Ascending aorta (tissue), 2 donors: ENCODE measurements at places on chromosomes 1 and 21.

DNA sequence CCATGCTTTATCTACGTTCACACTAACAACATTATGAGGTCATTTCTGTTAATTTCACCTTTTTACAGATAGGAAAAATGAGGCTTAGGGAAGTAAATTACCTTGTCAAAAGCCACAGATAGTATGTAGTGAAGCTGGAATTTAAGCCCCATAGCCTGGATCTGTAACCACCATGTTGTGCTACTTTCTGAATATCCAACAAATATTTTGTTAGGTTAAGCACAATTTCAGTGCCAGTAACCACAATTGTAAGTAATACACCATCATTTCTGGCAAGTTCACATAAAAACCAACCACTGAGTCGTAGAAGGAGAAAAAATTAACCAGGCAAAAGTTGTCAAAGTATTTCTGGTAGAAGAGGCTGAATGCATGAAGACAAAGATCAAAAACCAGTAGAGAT lies 593.1 kb upstream of the CAMK1G start:
- no peak for DNase-seq

DNA sequence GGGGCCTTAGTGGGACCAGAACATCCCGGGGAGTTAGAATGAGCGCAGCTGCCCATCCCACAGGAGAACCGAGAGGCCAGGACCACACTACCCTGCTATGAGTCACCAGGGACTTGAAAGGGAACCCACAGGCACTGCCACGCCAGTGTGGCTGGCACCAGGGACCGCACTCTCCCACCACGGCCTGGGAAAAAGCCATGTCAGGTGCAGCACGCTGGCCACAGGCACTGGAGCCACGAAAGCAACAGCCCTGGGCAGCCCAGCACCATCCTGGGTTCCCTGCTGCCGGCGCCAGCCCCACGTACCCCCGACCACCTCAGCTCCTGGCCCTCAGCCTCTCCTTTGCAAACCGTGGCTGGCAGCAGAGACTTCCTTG lies 14.1 kb upstream of the TMEM240 start:
- no peak for DNase-seq

DNA sequence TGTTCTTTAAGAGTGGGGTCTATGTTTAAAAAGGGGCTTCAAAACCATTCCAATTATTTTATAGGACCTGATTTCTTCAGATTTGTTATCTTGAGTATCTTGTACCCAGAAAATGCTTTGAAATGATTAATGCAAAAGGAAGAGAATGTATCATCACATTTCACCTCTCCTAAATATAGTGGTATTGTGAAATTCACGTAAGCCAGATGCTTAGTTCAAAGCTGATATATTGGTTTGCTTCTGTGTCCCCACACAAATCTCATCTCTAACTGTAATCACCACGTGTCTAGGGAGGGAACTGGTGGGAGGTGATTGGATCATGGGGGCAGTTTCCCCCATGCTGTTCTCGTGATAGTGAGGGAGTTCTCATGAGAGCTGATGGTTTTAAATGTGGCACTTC lies 8.5 kb downstream of the SOAT1 start:
- DNase-seq: no peak

- DNase-seq: no peak
Measured at GRCh38 chr1:114499478-114499877, 11.5 kb downstream of the TRIM33 start.

DNA sequence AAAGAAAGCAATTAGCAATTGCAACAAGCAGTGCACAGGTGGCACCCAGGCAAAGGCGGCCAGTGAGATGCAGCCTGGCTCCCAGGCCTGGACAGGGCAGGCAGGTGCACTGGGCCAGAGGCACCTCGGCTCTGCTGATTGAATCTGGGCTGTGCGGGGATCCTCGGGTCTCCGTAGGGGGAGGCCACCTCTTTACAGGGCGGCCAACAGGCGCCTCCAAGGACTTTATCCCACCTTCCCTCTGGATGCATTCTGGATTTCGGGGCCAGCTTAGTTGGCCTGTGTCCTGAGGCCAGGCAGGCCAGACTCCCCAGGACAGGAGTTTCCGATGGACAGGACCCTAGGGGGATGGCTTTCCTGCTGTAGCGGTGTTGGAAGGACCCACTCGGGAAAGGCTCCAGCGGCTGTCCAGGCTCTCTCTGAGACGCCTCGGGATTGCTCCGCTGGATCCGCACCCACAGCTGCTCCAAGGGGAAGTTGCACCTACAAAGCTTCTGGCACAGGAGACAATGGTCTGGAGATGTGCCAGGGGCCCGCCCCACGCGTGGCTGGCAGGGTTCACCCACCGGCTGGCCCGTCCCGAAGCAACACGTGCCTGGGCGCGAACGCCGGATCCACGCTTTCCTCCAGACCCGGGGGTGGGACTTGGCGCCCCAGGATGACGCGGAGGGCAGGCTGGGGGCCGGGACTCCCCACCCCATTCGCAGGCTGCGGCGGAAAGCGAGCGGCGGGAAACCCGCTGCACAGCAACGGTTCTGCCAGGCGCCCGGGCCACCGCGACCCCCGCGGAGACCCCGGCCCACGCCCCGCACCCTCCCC lies 810 bp downstream of the SLC19A1 start:
- no peak for DNase-seq

GRCh38 chr1:150963321-150964163 lies 11.1 kb downstream of the CERS2 start:
- DNase-seq: no peak

GRCh38 chr1:160836561-160836960 lies 26.1 kb downstream of the CD244 start:
- no peak for DNase-seq

- no peak for DNase-seq
Measured at GRCh38 chr1:14923727-14924452, 229.7 kb upstream of the TMEM51 start.

DNA sequence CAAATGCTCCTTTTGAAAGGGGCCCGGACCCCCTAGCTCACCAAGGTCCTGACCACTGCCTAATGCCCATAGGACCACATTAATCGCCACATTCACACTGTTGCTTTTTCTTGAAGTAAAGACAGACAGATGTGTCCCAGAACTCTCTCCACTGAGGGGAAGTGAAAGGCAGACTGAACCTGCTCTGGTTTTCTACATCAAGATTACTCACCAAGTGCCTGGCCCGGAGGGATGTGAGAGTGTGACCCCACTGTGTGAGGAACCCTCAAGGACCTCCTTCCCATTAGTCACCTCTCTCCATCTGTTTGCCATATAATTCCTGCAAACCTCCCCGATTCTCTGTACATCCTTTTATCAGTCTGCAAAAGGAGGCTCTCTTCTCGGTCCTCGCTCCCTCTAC lies 381.5 kb downstream of the OMA1 start:
- DNase-seq: no peak

DNA sequence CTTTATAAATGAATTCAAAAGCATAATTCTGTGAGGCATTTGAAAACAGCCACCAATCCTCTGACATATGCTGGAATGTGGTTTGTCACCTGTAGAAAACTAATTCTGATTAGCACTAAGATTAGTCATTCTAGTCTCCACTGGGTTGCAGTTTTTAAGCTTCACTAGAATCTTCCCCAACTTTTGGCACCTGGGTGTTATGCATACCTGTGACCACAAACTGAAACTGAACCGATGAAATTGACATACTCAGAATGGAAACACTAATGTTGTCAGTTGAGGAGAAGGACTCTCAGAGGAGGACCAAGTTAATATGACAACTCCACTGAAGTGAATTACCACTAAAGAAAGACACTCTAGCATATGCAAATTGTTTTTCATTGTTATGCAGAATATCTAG lies 285.8 kb upstream of the NEGR1 start:
- no peak for DNase-seq

- peak; percentile 73 for DNase-seq
Measured at GRCh38 chr1:107057197-107058133, 991 bp downstream of the PRMT6 start.

- DNase-seq: no peak
Measured at GRCh38 chr1:91502672-91503184, 2.1 kb downstream of the CDC7 start.

DNA sequence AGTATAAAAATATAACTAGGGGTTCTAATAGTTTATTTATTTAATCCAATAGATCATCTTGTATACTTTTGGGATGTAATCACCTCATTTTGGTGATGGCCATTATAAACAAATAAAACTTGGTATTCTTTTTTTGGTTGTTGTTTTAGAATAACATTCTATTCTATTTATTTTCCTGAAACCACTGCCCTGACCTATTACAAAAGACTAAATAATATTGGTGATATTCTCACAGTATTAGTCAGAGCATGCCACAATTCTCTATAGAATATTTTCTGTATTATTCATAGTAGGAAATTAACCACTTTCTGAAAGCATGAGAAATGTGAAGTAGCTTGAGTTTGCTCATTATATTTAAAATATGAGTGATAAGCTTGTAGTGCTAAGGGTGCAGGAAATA lies 54.1 kb upstream of the LRRC7 start:
- DNase-seq: no peak

DNA sequence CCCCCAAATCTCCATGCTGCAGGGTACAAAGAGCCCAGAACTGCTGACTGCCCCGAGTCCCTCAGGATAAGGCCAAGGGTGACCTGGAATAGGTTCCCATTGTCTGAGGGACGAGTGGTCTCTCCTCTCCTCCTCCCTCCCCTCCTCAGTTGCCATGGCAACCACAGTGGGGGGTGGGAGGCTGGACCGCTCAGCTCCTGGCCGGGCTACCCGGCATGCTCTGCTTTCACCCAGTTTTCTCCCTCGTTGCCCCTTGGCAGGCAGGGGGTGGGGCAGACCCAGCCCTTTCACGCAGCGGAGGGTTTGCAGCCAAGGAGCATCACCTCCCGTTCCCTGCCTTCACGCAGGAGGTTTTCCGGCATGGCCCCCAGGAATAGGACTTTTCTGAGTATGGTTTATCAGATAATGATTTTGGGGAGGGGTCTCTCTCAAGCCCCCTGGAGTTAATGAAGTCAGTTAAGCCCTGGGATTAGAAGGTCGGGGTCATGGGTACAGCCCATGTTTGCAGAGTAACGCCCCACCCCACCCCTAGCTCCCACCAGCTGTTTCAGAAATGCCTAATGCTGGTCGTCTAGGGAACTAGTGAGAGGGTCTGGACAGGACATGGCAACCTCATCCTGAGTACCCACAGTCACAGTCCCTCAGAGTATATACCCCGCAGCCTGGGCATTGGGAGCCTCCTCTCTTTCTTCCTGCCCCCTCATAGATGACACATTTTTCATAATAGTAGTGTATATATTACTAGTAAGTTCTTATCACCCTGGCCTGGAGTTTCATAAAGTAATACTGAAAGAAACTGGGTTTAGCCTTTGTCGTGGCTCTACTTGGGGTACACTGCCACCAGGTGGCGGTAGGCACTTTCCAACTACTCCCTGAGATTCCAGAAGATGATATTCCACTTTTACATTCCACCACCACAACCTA lies 20.7 kb downstream of the C1QB start:
- no peak for DNase-seq

GRCh38 chr1:156741481-156741983 lies 644 bp upstream of the MRPL24 start:
- no peak for DNase-seq

- DNase-seq: no peak
Measured at GRCh38 chr1:29824025-29824424, 587.7 kb downstream of the PTPRU start.

- DNase-seq: no peak
Measured at GRCh38 chr1:54950006-54950368, 30.4 kb upstream of the TMEM61 start.

DNA sequence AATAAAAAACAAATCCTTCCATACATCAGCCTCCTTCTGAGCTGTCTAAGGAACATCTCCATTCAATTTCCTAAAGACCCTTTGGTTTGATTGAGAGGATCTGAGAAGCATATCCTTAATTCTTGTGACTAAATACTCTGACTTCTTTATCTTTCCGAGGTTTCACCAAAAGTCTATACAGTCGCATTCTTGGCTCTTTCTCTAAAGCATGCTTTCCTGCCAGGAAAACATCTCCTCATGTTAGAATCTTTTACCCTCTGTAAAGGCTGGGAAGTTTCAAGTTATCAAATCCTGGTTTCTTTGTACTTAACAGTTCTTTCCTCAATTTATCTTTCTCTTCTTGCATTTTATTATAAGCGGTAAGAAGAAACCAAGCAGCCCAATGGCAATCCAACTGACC lies 630.4 kb downstream of the PTPRC start:
- no peak for DNase-seq

GRCh38 chr1:93435443-93435842 lies 12.5 kb upstream of the FNBP1L start:
- no peak for DNase-seq

DNA sequence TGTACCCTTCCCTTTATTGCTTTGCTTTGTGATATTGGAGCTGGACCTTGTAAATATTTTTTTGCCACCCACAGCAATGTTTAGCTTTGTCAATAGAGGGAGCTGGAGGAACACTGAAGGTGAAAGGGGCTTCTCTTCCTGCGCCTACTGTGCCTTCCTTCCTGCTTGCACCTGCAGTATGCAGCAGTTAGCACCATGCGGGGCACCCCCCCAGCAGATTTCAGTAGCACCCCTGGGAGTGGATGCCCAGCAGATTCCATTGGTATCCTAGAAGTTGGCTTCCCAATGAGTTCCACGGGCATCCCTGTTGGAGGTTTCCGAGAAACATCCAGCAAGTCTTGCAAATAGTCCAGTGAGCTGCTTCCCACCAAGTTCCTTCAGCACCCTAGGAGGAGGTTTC lies 25.6 kb downstream of the S100A10 start:
- DNase-seq: no peak

DNA sequence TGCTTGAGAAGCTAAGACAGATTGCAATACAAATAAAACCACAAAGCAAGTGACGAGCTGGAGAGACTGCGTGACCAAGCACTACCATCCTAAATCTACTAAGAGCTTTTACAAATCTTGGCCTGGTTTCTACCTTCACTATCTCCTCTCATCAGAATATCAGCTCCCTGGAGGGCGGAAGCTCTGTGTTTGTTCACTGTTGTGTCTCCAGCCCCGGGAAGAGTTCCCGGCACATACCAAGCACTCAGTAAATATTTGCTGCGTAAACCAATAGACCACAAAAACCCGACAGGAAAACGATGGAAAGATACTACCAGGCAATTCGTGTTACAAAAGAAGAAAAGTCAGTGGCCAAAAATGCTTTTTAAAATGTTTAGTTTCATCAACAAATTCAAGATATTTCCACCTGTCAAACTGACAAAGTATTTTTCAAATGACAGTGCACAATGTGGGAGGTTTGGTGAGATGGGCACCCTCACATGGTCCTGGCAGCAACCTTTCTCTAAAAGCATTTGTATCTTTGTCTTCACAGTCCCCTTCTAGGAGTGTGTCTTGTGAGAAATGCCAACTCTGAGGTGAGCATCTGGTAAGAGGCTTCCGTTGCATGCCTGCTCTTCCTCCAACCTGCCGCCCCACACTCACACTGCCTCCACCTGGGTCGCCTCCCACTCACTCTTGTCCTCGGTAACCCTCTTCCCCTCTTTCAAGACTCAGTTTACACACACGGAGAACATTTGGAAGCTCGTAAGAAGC lies 34.7 kb downstream of the SLC1A7 start:
- no peak for DNase-seq

DNA sequence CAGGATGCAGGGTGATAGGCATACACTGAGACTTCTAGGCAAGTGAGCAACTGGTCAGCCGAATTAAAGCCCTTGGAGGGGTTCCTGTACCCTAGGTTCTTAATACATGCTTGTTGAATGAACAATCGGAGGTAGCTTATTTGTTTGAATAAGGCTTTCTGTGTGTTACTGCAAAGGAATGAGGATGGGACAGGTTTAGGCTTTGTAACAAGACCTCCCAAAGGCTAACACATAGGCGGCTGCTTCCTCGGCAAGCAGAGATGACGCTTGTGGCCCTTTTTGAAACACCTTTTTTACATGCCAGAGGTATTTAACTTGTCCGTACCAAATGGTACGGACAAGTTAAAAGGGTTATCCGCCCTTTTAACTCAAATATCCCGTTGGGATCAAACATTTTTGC lies 511.6 kb downstream of the KIF26B start:
- no peak for DNase-seq

GRCh38 chr21:38804030-38804788 lies 1.5 kb upstream of the ETS2 start:
- DNase-seq: no peak
